ENCODE measurements at places on chromosomes 7 and 10. TPM values are rescaled to one million over a fixed set of nuclear protein-coding genes. Genes with fewer than 3 reads are reported as not detected.

GRCh38 chr7:3201937-3202710, 98.9 kb upstream of the SDK1 start:
- DNase-seq, result no peak

The VWA2 gene
- not detected for total RNA-seq

GRCh38 chr10:48598243-48598935, 6.5 kb downstream of the ARHGAP22 start:
- no peak for DNase-seq

DNA sequence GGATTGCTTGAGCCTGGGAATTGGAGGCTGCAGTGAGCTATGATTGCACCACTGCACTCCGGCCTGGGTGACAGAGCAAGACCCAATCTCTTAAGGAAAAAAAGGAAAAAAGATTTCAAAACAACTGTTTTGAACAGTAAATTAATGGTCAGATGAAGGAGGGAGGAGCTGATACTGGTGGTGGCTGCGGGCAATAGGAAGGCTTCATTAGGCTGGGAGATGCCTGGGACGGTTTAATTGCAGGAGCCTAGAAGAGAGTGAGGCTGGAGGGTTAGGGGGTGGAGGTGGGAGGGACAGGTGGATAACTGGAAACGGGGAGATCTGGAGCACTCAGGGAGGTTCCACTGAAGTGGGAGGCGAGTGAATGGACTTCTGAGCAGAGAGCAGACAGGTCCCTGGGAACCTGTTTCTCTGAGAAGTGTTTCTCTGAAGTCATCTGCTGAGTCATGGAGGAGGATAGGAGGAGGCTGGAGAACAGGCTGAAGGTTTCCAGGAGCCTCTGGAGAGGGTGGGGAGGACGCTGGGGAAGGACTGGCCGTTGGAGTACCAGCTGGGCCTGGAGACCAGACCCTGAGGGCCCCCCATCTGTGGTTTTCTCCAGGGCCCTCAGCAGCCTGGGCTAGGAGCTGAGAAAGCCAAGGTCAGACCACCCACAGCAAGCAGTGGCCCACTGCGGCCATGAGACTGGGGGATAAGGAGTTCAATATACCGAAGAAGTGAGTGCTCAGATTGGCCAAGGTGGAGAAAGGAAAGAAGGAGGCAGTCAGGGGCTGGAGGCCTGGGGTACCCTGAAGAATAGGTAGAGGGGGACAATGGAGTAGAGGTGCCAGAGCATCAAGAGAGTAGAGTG, 14.4 kb upstream of the YWHAG start:
- DNase-seq, result no peak

Measured in cardiac muscle cell (in vitro differentiated cells and primary cell).